ENCODE measurements at places on chromosomes 5 and 9.

DNA sequence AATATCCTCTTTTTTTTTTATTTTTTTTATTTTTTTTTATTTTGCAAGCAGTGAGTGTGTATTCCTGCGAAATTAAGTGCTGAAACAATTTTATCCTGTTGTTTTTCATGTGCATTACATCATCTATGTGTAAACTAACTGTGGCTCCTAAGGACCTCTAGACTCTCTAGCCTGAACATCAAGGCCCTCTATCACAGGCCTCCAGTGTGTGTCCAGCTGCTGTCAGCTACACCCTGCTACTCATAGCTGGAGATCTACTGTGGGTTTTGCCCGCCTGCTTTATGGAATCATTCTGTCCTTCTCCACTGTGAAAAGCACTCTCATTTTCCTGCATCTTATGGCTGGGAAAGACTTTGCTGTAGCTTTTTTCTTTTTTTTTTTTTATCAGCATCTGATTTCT, 157.8 kb downstream of the KCTD16 start:
- no peak for DNase-seq

DNA sequence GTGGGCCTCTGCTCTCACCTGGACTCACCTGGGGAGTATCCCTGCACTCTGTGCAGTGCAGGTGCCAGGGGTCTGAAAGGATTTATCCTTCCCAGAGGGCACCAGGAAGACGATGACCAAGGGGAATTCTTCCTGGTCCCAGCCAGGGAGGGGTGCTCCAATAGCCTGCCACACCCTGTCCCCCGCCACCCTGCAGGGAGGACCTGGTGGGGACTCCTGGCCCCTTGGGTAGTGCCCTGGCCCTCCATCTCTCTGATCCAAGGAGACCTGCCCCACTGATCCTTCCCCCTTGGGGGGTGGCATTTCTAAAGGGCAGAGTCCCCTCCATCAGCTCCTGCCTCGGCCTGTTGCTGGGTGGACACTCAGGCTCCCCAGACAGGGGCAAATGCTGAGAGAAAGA, 70.7 kb downstream of the NTNG2 start:
- DNase-seq = no peak

DNA sequence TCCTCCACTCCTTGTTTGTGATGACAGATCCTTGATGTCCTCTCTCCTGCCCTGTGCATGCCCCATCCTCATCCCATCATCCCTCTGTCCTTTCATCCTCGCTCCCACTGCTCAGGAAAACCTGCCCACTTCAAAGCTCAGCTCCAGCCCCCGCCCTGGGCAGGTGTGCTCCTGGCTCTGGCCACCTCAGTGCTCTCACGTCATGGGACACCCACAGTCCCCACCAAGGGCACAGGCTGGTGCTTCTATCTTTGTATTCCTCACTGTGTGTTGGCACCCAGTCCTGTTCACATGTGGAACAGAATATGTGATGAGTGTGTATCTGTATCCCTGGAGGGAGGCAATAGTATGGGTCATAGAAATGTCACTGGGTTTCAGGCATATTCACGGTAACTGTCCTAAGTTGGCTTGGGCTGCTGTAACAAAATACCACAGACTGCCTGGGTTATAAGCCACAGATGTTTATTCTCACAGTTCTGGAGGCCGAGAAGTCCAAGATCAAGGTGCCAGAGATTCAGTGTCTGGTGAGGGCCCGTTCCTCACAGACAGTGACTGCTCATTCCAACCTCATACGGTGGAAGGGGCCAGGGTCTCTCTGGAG, 13.5 kb downstream of the GFPT2 start:
- no peak for DNase-seq

- no peak for DNase-seq
Observed at GRCh38 chr9:134629061-134629585, 12.5 kb upstream of the COL5A1 start.

DNA sequence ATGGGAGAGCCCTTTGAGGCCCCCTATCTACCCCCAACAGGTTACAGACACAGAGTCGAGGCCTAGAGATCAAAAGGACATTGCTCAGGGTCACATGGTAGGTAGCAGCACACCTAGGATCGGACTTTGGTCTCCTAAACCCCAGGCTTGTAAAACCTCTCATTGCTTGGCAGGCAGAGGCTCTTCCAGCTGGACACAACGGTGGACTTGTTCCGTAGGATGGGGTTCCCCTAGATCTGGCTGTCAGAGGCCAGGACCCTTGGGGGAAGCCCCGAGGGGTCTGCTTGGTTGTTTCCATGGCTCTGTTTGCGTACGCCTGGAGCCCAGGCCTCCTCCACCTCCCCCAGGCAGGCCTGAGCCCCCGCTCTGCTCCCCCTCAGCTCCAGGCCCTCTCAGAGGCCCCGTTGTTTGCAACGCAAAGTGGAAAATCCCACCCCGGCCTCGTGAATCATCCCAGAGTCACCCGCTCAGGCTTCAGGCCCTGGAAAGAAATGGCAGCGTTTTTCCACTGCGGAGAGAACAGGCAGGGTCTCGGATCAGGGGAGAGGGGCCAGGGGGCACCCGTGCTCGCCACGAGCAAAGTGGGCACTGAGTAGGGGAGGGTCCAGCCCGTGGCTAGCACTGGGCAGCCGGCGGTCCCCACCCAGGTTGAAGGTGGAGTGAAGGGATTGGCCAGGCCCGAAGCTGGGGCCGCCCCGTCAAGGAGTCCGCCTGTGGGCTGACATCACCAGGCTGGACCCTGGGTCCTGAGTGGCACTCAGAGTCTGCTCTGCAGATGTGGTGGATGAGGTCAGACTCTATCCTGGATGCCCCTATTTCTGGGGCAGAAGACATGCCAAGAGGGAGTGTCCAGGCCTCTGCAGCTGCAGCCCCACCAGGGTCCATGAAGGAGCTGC, 19.8 kb downstream of the COL27A1 start:
- no peak for DNase-seq

GRCh38 chr5:160835376-160835775, 16.6 kb downstream of the ATP10B start:
- DNase-seq = peak; percentile 58

DNA sequence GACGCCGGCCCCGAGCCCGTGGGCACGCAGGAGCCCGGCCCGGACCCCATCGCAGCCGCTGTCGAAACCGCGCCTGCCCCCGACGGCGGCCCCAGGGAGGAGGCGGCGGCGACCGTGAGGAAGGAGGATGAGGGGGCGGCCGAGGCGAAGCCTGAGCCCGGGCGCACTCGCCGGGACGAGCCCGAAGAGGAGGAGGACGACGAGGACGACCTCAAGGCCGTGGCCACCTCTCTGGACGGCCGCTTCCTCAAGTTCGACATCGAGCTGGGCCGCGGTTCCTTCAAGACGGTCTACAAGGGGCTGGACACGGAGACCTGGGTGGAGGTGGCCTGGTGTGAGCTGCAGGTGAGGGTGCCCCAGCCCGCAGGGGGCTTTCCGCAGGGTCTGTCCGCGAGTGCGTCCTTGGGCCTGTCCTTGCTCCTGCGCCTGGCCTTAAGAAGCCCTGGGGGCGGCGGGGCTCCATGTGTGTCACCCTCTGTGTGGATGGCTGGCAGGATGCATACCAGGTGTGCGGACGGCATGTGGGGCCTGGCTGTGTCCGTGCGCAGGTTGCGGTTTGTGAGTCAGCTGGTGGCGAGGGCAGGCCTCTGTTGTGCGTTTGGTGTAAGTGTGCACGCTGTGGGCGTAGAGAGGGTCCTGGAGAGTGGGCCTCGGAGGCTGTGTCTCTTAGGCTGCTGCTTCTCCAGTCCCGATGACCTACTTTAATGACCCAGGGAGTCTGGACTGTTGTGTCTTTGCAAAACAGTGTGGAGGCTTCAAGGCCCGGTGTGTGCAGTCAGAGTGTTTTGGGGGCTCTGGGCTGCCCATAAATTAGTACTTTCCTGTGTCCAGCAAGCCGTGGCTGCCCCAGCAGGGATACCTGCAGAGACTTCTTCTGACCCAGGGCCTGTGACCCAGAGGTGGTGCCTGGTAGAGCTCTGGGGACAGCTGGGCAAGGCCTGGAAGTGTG, 1.6 kb downstream of the WNK2 start:
- no peak for DNase-seq

- DNase-seq = no peak
Observed at GRCh38 chr5:154783774-154784460, 28.7 kb downstream of the LARP1 start.

DNA sequence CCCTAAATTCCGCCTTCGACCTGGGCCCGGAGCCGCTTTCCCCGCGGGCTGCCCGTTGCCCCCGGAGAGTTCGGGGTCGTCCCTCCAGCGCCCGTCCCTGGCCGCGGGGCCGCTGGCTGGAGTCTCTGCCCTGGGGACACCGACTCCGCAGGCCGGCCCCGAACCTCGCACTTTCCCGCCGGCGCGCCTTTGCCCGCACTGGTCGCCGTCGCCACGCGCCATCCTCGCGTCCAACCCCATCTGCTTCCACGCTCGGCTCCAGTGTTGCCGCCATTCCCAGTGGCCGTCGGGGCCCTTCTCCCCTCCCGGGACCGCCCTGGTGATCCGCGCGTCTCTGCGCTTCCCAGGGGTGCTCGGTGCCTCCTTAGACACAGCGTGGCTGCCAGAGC, 11.0 kb downstream of the LHX3 start:
- DNase-seq = no peak

GRCh38 chr9:118985851-118986250, 383.4 kb downstream of the BRINP1 start:
- DNase-seq = no peak

GRCh38 chr5:179110528-179110927, 50.4 kb downstream of the ZNF354C start:
- no peak for DNase-seq

DNA sequence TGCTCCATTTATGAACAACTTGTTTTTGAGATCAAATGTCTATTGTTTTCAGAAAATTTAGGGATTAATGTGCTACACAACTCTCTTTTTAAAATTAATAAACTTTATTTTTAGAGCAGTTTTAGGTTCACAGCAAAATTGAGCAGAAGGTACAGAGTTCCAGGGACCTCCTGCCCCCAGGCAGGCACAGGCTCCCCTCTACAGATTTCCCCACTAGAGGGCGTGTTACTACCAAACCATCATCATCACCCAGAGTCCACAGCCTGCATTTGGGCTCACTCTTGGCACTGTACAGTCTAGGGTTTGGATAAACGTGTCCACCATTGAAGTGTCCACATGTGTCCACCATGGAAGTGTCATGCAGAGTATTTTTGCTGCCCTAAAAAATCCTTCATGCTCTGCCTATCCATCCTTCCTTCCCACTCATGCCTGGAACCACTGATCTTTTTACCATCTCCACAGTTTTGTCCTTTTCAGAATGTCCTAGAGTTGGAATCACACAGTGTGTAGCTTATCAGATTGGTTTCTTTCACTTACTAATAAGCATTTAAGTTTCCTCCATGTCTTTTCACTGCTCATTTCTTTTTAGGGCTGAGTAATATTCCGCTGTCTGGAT, 61.7 kb downstream of the MRPL36 start:
- no peak for DNase-seq

DNA sequence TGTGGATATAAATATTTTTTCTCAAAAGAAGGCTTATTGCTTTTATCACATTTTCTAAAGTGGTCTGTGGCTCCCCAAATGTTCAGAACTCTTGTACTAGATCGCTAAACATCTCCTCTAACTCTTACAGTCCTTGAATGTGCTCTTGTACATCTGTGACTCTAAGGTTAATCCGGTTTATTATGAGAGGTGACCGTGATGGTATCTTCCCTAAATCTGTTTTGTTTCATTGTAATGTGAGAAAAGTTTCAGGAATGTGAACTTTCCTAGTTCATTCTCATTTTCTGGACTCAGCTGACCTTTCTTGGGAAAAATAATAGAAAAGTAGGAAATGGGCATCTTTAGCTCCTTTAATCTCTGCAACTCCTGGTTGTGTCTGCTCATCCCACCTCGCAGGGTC, 94.5 kb upstream of the CD180 start:
- no peak for DNase-seq

DNA sequence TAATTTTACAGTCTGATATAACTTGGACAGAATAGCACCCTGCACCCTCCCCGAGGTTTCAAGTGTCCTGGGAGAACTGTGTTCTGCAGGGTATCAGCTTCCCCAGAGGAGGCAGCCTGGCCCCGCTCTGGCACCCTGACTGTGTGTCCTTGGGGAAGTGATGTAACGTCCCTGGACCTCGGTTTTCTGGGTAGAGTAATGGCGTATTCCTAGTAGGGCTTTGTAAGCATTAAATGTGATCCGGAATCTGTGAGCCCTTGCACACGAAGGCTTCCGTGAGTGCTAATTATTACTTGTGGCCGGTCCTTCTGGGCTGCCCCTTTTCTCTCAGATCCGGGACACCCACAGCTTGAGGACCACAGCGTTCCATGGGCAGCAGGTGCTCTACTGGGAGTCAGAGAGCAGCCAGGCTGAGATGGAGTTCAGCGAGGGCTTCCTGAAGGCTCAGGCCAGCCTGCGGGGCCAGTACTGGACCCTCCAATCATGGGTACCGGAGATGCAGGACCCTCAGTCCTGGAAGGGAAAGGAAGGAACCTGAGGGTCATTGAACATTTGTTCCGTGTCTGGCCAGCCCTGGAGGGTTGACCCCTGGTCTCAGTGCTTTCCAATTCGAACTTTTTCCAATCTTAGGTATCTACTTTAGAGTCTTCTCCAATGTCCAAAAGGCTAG, 1.0 kb upstream of the CACFD1 start:
- DNase-seq = no peak

- no peak for DNase-seq
Observed at GRCh38 chr5:14261235-14261634, 118.1 kb downstream of the TRIO start.

DNA sequence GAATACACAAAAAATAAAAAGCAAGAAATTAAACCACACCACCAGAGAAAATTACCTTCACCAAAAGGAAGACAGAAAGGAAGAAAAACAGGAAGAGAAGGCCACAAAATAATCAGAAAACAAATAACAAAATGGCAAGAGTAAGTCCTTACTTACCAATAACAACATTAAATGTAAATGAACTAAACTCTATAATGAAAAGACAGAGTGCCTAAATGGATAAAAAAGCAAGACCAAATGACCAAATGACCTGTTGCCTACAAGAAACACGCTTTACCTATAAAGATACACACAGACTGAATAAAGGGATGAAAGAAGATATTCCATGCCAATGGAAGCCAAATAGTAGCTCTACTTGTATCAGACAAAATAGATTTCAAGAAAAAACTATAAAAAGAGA, 87.2 kb downstream of the TSSK1B start:
- DNase-seq = no peak

DNA sequence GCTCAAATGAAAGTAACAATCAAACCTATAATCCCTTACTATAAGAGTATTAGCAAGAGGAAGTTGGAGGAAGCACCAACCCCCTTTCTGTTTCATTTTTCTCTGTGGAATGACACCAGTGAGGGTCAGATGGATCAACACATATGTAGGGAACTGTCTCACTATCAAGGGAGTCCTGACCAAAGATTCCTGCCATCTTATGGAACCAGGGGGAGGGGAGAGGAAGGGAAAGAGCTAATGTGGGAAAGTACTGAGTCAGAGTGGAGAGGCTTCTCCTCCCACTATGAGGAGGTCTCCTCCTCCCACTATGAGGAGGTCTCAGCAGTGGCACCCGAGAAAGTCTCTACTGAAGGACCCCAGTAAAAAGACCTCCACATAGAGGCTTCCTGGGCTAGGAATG, 73.3 kb upstream of the PCSK1 start:
- no peak for DNase-seq

DNA sequence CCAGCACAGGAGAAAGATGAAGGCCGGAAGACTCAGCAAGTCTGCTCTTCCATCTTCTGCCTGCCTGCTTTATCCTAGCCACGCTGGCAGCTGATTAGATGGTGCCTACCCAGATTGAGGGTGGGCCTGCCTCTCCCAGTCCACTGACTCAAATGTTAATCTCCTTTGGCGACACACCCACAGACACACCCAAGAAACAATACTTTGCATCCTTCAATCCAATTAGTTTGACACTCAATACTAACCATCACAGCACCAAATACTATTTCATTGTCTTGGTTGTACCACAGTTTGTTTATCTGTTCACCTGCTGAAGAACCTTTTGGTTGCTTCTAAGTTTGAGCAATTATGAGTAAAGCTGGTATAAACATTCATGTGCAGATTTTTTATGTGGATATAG, 23.7 kb downstream of the SMIM32 start:
- no peak for DNase-seq

Measured in right lung (tissue), 10 donors.